Fibroblast of mammary gland (primary cell): ENCODE measurements at places on chromosomes 3 and 15.

DNA sequence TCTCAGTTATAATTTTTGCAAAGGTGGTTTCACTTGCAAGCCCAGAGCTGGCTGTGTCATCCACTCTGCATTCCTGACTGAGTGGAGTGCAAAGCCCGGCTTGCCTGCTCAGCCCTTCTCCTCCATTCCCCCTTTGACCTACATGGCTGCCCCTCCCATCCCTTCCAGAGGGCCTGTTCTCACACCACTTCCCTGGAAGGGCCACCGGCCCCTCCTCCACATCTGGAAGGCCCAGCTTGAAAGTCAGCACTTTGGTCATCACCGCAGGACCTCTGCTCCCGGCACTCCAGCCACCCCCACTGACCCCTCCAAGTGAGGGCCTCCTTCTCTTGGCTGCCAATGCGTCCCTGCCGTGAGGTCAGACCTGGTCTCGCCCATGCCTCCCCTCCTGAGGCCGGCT, 74.1 kb upstream of the RNF7 start:
- peak; percentile 62 for DNase-seq

- DNase-seq = no peak
Measured at GRCh38 chr15:70252951-70253320, 155.2 kb upstream of the TLE3 start.

- no peak for DNase-seq
Measured at GRCh38 chr3:161208931-161209330, 12.2 kb upstream of the NMD3 start.

- DNase-seq = peak; percentile 87
Measured at GRCh38 chr3:112074616-112075497, 11.3 kb upstream of the C3orf52 start.

- DNase-seq = peak; percentile 65
Measured at GRCh38 chr3:61858054-61858453, 296.7 kb downstream of the PTPRG start.

- DNase-seq = peak; percentile 23
Measured at GRCh38 chr3:184914628-184915027, 102.7 kb downstream of the VPS8 start.

- DNase-seq = no peak
Measured at GRCh38 chr3:59503441-59503840, 453.6 kb upstream of the CFAP20DC start.

- DNase-seq = peak; percentile 90
Measured at GRCh38 chr3:106119614-106120082, 250.8 kb upstream of the CBLB start.

DNA sequence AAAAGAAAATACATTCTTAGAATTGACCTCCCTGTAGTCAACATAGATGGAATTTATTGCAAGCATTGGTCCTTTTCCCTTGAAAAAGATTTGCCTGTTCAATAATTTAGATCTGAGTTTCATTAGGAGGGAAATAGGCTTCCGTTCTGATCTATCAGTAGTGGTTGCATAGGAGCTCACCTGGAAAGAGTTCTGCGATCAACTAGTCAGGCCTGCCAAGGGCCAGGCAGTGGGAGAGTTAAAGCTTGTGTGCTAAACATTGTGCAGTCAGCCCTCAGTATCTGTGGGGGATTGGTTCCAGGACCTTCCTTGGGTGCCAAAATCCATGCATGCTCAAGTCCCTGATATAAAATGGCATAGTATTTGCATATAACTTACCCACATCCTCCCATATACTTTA, 29.6 kb upstream of the IDH2 start:
- DNase-seq = no peak

DNA sequence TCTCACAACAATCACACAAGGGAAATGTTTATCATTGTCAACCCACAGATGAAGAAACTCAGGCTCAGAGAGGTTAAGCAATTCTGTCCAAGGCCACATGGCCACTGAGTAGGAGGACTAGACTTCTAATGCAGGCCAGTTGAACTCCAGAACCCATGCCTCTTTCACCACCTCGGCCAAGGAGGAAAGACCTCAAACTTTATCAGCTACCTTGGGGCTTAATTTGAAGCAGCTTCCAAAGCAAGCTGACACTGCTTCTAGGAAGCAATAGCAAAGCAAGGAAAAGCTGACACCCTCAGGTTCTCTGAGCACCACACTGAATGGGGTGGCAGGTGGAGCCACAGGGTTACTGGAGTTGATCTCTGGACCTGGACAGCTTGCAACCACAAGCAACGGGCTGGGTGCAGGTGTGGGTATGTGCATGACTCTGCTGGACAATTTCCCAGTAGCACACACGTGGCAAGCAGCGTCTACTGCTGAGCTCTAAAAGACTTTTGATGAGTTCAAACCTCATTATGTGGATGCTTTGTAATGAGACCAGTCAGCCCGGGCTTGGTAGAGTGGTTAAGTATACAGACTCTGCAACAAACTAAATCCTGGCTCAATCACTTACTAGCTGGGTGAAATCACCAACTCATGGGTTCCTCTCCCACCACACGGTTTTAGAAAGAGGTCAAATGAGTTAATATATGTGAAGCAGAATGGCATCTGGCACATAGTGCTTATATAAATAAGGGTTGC, 23.1 kb downstream of the CCNL1 start:
- peak; percentile 82 for DNase-seq

DNA sequence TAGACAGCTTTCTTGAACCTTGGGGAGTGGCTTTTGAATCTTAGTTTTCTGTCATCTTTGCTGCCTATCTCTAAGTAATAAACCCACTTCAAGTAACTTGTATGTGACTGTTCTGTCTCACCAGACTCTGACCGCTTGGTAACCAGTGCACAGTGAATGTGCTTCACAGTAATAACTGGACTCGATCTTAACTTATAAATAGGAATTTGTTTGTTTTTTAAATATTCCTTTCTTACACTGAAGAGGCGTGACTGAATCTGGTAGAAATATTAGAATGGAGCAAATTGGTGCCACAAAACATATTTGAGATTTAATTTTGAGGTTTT, 318.0 kb downstream of the GBE1 start:
- no peak for DNase-seq

DNA sequence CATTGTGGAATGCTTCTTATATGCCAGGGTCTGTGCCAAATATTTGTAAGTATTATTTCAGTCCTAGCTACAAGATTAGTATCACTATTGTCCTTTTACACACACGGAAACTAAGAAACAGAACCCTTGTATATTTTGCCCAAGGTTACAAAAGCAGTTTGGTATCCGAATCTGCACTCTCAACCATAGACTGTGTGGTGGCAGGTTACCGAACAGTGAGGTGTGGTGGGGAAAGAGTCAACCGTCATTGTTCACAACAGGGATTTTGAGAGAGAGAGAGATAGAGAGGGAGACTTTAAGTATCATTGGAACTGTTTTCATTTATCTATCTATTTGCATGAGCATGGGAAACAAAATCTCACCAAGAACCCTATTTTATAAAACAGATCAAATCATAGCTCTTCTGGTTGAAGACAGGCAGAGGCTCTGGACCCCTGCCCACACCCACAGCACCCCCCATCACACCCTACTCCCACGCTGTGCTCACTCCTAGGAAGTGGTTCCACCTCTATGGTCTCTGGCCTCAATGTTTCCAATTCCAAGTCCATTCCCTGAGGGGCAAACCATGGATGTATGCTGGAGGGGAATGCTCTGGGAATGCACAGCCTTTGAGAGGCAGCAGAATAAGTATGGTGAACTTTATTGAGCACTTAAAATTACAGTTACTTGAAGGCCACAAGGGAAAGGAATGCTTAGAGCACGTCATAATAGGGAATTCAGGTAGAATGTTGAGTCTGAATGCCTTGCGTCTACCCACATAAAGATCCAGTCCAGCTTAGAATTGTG, 69.0 kb downstream of the ARHGAP31 start:
- DNase-seq = no peak

DNA sequence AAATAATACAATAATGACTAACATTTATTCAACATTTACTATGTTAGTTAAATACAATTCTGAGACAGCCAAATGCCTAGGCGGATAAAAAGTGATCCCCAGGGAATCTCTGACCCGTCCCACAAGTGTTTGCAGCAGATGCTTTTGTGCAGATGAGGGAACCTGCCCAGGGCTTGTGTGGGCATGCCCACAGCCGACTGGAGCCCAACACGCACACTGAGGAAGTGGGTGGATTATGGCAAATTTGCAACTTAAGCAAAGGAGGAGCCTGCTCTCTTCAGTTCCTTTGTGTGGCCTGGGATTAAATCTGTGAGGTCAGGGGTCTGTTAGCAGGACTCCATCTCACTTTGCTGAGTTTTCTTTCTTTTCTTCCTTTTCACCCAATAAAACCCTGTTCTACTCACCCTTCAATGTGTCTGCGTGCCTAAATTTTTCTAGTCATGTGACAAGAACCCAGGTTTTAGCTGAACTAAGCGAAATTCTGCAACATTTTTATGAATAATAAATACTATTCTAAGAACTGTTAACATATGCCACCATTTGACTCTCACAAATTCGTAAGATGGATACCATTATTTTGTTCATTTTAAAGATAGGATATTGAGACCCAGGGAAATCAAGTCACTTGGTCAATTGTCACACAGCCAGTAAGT, 13.9 kb upstream of the RTP1 start:
- peak; percentile 69 for DNase-seq

- no peak for DNase-seq
Measured at GRCh38 chr15:100198442-100198841, 143.3 kb downstream of the ADAMTS17 start.

- DNase-seq = no peak
Measured at GRCh38 chr3:49996016-49996415, 56.1 kb downstream of the RBM6 start.

GRCh38 chr3:140530131-140530530, 147.7 kb upstream of the TRIM42 start:
- DNase-seq = no peak

DNA sequence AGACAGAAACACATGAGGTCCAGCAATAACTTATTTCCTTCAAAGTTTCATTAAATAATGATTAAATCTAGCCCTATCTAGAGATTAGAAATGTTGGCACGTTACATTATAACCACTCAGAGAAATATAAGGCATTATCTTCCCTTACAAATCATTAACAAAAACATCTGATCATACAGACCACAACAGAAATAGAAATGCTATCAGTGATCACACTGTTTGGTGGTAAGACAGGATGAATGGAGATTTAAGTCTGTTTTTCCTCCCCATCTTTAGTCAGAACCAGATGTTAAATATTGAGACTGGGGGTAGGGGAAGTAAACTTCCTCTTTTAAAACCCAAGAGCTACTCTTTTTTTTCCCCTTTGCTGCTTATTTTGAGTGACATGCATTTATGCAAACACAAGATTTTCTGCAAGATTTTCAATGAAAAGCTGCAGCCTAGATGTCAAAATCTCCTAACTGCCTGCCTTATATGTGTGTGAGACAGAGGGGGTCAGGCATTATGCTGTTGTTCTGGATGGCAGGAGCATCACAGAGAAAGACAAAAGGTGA, 70.4 kb downstream of the CBLB start:
- DNase-seq = peak; percentile 42
